Common myeloid progenitor, CD34-positive (primary cell): ENCODE measurements at places on chromosomes 16 and 17.

DNA sequence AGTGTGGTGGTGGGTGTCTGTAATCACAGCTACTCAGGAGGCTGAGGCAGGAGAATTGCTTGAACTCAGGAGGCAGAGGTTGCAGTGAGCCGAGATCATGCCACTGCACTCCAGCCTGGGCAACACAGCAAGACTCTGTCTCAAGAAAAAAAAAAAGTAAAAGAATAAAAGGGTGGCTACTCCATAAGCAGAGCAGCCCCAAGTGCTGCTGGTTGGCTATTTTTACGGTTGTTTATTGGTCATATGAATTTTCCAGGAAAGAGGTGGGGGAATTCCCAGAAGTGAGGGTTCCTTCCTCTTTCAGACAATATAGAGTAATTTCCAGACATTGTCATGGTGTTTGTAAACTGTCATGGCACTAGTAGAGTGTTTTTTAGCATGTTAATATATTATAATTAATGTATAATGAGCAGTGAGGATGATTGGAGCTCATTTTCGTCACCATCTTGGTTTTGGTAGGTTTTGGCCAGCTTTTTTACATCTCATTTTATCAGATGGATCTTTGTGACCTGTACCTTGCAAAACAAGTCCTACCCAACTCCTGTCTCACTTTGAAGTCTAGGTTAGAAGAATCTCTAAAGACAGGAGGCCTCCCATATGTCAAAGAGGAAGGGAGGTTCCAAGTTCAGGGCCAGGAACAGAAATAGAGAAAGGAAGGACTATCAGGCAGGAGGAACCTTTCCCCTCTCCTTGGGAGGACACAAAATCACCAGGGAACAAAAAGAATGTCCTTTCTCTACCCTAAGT lies 39.1 kb downstream of the HOXB1 start:
- peak; percentile 48 for DNase-seq

DNA sequence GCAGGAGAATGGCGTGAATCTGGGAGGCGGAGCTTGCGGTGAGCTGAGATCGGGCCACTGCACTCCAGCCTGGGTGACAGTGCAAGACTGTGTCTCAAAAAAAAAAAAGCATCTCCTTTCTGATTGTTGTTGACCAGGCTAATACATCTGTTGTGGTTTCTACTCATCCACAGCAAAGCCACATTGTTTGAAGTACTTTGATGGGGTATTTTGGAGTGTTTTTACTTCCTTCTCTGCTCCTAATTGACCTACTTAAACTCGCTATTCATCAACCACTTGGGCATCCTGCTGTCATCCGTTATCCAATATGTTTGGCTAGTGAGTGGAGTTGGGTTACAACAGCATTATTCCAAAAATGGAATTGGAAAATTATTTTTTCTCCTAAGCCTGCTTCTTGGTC lies 3.5 kb upstream of the CDC27 start:
- DNase-seq: peak; percentile 81

DNA sequence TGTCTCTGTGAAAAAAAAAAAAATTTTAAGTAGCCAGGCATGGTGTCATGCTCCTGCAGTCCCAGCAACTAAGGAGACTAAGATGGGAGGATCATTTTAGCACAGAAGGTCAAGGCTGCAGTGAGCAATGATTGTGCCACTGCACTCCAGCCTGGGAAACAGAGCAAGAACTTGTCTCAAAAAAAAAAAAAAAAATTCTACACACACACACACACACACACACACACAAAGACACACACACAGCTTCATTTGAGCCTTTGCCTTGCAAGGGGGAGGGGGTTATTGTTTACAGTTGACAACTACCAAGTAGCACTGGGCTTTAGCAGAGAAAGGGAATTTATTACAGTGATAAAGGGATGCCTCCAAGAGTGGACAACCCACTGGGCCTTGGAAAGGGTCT lies 4.9 kb upstream of the POLR3E start:
- DNase-seq: no peak

DNA sequence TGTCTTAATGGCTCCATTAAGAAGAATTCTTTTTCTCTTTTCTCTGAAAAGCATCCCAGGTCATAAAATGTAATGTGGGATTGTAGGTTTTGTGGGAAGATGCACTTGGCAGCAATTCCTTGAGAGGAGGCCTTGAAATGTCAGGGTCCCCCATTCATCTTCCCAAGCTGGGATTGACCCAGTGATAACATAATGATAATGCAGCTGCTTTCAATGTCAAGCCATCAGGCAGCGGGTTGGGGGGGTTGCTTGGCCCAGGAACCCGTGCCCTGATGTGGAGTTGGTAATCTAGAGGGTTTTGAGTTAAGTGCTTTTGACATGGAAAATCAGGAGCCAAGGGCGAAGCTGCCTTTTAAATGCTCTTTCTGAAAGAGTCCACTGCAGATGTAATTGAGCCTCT lies 484.0 kb downstream of the WWOX start:
- no peak for DNase-seq

- DNase-seq: no peak
Observed at GRCh38 chr16:4244254-4245076, 2.6 kb upstream of the SRL start.

DNA sequence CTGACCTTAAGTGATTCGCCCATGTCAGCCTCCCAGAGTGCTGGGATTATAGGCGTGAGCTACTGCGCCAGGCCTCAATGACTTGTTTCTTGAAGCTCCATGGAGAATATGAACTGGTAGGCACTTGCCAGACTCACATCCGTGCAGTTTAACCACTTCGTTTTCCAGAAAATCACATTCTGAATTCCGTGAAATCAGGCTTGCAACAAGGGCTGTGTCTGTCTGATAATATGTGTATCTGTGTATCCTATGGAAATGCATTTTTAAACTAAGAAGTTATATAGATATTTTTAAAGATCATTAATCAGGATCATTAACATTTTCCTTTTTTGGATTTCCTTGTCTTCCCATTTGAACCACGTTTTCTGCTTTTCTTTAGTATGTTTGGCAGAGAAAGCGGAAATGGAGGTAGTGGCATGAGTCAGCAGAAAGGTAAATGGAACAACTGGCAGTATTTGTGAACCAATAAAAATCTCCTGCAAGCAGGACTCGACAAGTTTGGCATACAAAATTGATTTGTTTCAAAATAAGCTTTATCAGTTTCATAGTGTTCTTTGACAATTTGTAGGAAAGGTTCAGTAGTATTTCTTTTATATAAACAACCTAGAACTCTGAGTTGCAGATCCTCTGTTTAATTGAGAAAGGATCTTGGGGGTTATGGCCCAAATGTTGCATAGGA lies 33.0 kb downstream of the USP10 start:
- DNase-seq: peak; percentile 76

GRCh38 chr17:45756266-45756991 lies 27.7 kb upstream of the CRHR1 start:
- DNase-seq: no peak

GRCh38 chr17:29826114-29826692 lies 103.8 kb downstream of the SSH2 start:
- no peak for DNase-seq

DNA sequence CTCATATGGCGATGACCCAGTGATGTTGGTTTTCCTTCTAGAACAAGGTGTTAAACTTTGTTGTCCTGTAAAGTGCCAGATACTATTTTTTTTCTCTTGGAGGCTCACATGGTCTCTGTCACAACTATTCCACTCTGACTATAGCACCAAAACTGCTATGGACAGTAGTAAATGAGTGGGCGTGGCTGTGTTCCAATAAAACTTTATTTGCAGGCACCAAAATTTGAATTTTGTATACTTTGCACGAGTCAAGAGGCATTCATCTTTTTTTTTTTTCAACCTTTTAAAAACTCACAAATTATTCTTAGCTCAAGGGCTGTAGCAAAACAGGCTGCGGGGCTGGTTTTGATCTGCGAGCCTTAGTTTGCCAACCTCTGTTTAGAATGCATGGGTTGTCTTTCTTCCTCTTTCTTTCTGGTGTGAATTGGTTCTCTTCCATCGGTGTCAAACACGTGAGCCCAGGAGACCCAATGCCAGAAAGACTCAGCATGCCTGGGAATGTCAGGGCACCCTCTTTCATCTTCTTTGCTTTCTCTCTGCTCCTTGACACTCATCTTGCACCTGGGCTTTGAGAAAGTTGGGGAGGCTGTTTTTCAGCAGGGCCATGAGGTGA lies 2.1 kb downstream of the SYT17 start:
- DNase-seq: no peak

DNA sequence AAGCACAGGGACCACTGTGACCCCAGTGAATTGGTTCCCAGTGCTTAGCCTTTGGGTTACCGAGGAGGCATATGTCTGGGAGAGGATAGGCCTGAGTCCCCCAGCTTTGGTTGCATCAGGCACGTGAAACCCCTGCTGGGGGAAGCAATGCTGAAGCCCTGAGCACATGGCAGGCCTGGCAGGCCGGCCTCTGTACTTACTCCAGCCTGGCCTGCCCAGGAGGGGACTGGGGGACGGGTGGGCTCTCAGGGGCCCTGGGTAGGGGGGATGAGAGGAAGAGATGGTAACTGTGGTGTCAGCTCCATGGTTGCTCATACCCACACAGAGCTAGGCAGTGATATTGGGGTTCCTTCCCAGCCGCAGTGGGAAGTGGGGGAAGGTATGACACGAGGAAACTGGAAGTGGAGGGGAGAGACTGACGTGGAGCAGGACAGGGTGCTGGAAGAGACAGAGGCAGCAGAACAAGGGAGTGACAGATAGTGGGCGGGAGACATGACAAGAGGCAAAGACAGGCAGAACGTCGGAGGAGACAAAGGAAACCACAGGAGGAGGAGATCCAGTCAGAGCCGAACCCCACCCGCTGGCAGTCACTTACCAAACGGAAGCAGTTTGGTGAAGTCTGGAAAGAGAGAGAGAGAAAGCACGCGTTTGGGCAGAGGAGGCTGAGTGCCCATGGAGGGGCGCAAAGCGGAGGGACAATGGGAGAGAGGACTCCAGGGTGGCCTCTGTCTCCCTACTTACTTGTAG lies 9.1 kb downstream of the TMEM208 start:
- DNase-seq: no peak

- DNase-seq: no peak
Observed at GRCh38 chr16:54503011-54503855, 216.6 kb upstream of the IRX3 start.

GRCh38 chr16:89383095-89384003 lies 107.0 kb downstream of the ANKRD11 start:
- DNase-seq: peak; percentile 78

- DNase-seq: no peak
Observed at GRCh38 chr17:49546546-49547535, 28.8 kb upstream of the NXPH3 start.

DNA sequence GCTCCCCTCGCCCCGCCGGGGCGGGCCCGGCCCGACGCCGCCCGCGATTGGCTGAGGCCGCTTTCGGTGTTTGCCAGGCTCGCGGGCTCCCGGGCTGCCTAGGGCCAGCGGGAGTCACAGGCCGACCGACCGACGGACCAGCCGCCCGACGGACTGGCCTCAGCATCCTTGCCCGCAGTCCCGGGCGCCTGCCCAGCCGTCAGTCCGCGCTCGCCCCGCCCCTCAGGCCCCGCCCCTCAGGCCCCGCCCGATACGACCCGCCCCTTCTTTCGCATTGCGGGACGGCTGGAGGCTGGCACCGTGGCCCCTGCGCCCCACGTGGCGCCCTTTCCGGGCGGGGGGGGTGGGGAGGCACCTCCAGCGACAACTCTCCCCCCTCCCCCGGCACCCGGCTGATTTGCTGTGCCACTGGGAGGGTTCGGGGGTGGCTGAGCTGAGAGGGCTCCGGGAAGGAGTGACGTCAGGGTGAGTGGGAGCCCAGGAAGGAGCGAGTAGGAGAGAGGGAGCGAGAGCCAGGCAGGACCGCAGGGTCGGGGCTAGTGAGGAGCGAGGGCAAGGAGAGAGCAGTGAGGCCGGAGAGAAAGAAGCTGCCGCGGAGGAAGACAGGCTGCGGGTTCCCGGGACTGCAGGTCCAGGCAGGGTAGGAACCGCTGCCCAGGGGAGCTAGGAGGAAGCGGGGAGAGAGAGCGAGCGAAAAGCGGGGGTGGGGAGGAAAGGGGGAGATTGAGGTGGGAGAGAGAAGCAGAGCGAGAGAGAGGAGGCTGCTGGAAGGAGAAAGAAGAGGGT lies at the start of gene ASPHD1:
Gene ASPHD1 (plus strand): TSS at position 387 of the 786 bp plus-strand sequence. CDS start 484 bp downstream, outside the sequence.
- peak; percentile 24 for DNase-seq

DNA sequence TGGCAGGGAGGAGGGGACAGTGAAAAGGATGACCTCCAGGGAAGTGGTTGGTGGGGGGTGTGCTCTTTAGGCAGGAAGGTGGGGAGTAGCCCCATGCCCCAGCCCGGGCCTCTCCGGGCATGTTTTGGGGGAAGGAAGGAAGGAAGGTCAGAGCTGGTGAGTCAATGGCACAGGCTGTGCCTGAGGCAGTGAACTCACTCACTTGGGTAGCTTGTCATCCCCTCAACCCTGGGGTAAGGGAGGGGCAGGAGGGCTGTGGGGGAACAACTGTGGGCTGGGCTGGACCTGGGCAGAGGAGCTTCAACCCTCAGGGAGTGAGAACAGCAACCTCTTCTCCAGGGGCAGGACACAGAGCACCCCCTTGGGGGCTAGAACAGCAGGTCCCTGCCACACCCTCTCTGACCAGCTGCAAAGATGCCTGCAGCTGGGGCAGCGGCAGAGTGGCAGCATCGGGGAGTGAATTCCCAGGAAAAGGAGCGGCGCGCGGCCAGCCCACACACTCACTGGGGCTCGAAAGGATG lies 6.3 kb downstream of the CSF3 start:
- DNase-seq: no peak

DNA sequence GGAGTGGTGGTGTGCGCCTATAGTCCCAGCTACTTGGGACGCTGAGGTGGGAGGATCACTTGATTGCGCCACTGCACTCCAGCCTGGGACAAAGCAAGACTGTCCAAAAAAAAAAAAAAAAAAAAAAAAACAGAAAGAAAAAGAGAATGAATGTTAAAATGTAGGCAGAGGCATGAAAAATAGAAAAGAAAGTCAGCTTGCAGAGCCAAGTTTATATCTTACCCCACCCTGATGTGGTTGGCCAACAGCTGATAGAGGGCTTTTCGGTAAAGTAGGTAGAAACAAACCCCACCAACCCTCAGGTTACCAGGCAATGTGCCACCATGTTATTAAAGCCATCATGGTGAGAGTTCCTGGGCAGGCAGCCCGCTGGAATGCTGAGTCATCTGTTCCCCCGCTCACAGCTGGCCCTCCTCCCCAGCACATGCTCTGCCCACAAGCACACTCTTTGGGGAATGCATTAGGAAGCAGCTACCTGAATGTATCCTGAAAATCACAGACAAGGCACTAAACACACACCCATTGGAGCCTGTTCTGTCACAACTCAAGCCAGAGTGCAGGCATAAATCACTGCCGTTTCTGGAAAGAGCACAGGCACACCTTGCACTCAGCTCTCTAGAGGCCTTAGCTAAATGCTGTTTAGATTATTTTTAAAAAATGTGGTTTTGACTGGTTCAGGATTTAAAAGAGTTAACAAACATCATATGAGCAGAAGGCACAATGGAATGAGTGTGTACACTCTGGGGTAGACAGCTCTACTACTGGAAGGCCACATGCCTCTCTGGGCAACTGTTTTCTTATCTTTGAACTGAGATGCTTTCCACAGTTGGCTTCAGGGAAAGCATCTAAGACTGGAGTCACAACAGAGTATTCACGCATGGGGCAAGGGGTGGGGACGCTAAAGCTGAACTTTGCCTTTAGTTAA lies 128.5 kb downstream of the PARN start:
- DNase-seq: peak; percentile 86

GRCh38 chr16:19092653-19093410 lies 20.9 kb upstream of the ITPRIPL2 start:
- no peak for DNase-seq
